ENCODE measurements at places on chromosomes 5 and 9. TPM values are rescaled to one million over a fixed set of nuclear protein-coding genes. Genes with fewer than 3 reads are reported as not detected.

- DNase-seq: no peak
These were observed 782.4 kb upstream of the WWC1 start for GRCh38 chr5:167509076-167509475.

The LRRC70 gene
- 1.6 TPM for total RNA-seq

DNA sequence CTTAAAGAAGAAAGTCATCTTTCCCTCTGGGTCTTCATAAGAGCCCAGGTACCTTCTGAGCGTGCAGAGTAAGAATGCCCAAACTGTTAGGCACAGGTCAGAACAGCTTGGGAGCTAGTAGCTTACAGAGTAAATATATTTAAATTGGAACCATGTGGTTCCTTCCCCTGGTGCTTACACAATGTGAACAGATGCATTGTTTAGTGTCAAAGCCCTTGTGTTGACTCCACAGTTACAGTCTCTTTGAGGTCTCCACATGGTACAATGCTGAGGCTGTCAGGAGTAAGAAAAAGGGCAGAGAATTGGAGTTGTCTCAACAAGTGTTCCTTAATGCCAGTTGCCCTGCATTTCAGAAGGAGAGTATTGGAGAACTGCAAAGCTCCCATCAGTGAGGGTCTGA is 188.5 kb downstream of the PAPPA start:
- no peak for DNase-seq

- no peak for DNase-seq
These were observed 158.7 kb downstream of the GNAQ start for GRCh38 chr9:77872863-77873262.

DNA sequence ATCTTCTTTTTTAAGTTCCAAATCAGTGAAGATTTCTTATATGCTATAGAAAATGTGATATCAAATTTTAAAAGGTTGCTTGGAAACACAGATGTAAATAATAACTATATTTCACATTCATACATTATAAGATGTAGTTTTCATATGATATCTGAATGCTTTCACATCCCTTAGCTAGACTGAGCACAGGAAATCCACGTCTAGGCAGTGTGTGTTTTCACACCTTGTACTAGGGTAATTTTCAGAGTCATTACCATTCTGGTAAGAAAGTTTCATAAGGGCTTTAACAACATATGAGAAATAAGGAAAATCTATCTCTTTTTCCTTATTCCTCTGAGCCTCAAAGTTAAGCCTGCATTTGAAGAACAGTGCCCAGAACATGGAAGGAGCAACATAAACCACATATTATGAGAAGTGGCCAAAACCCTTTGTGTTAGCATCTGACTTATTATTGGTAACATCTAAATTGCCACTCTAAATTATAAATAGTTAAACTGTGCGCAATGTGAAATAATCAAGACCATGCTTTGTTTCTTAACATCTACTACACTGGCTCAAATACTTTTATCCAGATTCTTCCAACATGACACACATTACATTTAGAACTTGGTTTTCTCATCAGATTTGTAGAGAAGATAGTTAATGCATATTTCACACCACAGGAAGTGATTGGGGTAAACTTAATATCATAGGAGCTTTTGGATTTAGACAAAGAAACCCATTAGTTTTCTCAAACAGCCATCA is 113.3 kb downstream of the PPP2R2B start:
- DNase-seq: no peak

DNA sequence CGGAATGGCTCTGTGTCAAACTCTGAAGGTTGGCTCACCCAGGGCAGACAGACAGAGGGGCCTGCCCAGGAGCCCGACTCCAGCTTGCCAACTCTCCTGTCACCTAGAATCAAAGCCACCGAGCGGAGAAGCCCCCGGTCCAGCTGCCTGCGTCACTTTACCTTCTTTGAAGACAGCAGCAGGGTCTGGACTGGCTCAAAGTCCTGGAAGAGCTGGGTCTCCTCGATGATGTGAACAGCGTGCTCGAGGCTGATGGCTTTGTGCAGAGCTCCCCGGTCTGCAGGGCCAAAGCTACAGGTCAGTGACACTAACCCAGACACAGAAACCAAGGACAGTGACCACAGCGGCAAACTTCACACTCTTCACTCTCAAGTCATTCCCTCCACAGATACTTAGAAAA is 67.9 kb downstream of the SECISBP2 start:
- no peak for DNase-seq

The SLC23A1 gene
- not detected for total RNA-seq

The KIAA0825 gene
- 0.51 TPM for total RNA-seq

The IDNK gene
- total RNA-seq: 3.7 TPM

DNA sequence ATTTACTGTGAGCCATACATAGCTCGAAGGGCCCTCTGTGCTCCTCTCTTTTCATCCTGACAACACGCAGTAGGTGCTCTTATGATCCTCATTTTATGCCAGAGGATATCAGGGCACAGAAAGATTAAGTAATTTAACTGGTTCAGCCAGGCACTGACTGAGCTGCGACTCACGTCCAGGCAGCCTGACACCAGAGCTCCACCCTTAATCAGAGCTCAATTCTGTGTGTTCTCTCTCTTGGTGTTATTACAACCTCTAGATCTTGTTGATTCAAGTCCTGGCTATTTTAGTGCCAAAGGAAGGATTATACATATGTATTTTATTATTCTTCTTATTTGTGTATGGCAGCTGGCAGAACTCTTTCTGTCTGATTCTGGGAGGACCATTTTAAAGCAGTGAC is 59.7 kb downstream of the OSMR start:
- peak; percentile 35 for DNase-seq

The KCNMB1 gene
- not detected for total RNA-seq

The F2RL1 gene
- 25.5 TPM for total RNA-seq

DNA sequence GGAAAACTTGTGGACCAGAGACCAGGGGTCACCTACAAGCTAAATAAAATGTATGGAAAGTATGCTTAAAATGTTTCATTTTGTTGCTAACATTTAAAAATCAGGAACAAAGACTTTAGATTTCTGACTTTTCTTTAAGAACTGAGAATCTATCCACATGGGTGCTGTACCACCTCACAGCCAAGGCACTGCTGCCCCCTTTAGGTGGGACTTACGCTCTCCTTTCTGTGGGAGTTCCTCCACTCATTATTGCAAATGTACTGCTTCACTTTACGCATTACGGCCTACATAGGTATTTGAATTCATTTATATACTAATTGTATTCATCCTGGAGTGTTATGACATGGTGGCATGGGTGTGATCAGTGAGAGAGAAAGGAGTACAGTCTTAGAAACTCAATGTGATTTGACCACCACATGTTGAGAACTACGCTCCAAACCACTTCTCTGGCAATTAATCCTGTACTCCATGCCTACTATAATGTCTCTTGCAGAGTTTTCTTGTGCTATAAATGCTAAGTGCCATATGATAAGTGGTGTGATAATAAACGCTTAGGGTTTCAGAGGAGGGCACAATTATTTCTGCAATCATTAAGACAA is 24.7 kb upstream of the CETN3 start:
- DNase-seq: peak; percentile 30

GRCh38 chr9:121085661-121086060 is 10.9 kb downstream of the CNTRL start:
- DNase-seq: no peak

DNA sequence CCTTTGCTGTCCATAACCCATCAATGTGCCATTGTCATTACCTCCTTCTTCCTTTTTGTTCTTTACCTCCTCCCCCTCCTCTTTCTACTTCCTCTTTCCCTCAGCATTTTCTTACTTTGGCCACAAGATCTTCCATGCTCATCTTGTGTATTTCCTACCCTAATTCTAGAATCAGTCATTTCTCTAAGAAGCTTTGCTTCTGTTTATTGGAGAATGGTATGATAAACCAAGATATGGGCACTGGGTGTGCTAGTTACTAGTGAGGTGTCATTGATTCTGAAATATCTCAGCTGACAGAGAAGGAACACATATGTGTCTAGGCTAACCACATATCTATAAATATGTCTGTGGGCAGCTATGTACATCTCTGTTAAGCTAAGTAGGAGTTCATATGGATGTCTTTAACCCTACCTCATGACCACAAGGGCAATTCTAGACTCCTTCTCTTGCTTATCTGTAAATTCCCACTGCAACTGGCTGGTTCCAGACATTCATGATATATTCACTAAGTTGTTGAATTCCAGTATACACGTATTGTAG is 2051.3 kb upstream of the CDH9 start:
- no peak for DNase-seq

DNA sequence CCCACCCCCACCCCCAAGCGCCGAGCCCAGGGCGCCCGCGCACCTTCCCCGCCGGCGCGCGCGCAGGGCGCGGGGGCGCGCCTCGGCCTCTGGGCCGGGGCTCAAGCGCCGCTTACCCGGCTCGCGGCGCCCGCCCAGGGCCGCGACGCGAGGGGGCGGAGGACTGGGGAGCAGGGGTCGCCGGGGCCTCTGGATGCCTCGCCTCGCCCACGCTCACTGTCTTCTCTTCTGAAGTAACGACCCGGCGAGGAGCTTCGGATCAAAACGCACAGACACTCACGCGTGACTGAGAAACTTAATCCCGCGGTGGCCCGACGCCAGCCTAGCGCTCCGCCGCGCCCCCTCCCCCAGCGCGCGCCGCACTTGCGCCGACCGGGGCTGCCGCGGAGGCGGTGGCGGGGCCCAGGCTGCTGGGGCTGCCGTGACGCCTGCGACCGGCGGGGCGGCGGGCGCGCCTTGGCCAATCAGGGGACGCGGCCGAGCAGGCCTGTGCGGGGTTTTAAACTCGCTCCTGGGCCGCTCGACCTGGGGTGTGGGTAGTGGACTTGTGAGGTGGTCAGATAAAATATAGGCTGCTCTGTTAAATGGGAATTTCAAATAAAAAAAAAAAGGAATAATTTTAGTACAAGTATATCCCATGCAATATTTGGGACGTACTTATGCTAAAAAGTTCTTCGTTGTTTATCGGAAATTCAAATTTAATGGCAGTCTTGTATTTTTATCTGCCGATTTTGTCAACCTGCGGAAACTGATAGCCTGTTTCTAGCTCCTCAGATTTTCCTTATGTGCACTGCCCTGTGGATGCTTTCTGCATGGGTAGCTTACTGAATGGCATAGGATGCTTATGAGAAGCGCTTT is at the start of gene MPDZ:
Gene MPDZ, minus strand, starts transcription at position 409 of the 858 bp plus-strand sequence. CDS start 29,377 bp downstream, outside the sequence.
- DNase-seq: peak; percentile 27

The CDKN2A gene
- 1.6 TPM for total RNA-seq

- peak; percentile 3 for DNase-seq
These were observed 584.7 kb downstream of the EBF1 start for GRCh38 chr5:158514986-158515359.

DNA sequence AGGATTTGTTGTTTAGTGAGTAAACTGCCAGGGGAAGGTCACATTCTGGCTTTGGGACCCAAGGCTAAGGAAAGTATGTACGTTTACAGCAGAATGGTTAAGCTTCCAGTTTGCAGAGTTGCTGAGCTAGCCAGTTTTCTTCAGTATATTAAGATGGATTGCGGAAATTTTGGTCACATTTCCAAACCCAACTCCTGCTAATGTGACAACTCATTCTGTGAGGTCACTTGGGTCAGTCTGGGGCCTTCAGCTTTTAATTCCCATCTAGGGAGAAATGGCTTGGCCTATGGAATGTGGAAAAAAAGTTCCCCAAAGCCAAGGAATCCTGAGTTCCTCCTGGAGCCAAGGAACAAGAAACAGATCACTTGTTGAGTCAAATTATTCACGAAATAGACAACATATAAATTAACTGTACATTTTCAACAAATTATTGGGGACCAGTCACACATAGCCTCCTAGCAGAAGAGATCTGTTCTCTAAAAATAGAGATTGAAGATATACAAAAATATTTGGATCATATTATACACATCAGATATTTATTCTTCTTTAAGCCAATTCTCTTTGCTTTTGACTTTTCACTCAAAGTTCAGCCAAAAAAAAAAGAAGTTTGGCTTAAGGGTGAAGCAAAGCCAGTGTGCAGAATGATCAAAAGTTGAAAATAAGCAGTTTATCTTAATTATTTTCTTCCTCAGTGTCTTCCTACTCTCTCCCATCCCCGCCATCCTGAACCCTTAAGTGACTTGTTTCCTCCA is 8.8 kb downstream of the KCNV2 start:
- DNase-seq: no peak

DNA sequence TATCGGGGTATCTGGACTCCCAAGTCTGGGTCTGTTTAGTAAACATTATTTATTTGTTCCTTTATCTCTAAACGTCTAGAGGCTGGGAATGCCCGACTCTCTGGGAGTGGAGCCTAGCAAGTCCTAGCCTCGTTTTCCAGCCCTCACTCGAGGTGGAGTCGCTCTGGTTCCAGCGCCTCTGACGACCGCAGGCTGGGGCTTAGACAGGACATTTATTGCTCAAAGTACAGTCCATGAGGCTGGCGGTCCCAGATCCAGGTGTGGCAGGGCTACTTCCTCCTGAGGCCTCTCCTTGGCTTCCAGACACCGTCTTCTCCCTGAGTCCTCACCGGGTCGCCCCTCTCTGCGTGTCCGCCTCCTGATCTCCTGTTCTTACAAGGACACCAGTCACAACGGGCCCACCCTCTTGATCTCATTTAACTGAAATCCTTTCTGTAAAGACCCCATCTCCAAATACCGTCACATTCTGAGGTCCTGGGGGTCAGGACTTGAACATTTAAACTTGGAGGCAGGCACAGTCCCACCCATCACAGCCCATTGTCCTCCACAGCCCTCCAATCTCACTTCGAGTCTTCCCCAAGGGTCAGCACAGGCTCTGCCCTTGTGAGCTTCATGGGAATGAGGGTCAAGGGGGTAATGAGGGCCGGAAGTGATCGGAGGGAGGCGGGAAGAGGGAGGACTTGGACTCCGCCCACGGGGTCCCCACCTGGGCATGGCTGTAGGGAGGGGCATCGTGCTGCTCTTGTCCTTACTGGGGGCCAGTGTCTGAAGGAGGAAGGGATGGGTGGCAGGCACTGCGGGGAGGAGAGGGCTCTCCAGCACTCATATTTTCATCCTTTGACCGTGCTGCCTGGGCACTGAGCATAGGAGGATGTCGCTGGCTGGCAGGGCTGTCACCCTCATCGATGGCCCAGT is 12.2 kb upstream of the CLPTM1L start:
- DNase-seq: no peak

GRCh38 chr5:172630082-172630481 is 11.0 kb upstream of the NEURL1B start:
- DNase-seq: no peak

DNA sequence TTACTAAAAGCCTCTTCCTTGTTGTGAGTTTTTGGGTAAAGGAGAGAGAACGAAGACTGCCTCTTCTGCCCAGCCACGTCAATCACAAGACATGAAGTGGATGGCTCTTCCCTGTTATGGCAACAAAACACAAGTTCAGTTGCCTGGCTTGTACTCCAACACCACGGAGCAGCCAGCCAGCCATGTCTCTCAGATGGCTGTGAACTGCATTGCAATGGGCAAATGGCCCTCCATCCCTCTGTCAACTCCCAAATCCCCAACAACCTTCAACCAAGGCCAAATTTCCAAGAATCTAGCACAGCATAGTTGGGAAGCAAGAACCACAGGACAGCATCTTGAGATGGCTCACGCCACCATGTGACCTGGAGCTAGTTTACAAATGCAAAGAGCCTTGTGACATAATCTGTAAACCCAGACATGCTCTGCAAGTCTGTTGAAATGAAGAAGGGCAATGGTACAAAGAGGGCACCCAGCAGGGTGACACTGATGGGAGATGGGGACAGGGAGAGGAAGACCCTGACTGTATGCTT is 53.9 kb downstream of the ZNF366 start:
- no peak for DNase-seq

- peak; percentile 69 for DNase-seq
These were observed 722.9 kb upstream of the RGMB start for GRCh38 chr5:98050583-98050982.

The DDX4 gene
- under 0.01 TPM for total RNA-seq

The PHAX gene
- total RNA-seq: 56.9 TPM

- no peak for DNase-seq
These were observed 3.9 kb upstream of the FBP1 start for GRCh38 chr9:94643176-94643575.

All from bronchial epithelial cell (primary cell).